ENCODE measurements at places on chromosomes 5 and 9. TPM values are rescaled to one million over a fixed set of nuclear protein-coding genes. Genes with fewer than 3 reads are reported as not detected.

Gene SLC6A18
- not detected for total RNA-seq

Gene SGCD
- total RNA-seq, result 2.8 TPM

Gene HTR4
- total RNA-seq, result not detected

Gene STOML2
- 100 TPM for total RNA-seq

Gene FAM169A
- 15.2 TPM for total RNA-seq

Gene PCDHGA7
- total RNA-seq, result 5.8 TPM

Gene CXXC5
- total RNA-seq, result 28.7 TPM

Gene NR6A1
- 5.0 TPM for total RNA-seq

Measured in ureter (tissue), 1 donor.